ENCODE measurements at places on chromosomes 13 and 19.

GRCh38 chr13:36084131-36084530, 47.1 kb downstream of the DCLK1 start:
- no peak for DNase-seq

GRCh38 chr19:867855-868457, 8.5 kb downstream of the CFD start:
- DNase-seq = no peak

DNA sequence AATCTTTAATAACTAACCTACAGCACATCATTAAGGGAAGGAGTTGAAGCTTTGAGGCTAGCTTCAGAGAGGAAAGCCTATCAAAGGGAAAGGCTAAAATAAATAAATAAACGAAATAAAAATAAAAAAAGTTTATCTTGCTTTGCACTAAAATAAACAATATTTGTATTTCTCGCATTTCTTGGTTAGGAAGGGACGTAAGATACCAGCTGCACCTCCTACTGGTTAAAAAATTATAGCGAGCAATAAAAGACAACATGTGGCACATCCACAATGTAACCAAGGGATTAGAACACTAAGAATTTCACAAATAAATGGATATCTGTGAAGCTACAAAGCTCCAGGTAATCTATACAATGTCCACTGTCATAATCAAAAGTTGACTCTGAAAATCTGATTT, 194.5 kb downstream of the DACH1 start:
- no peak for DNase-seq

- DNase-seq = no peak
Observed at GRCh38 chr13:91405240-91405639, 6.8 kb downstream of the GPC5 start.

GRCh38 chr13:98947925-98948324, 29.9 kb downstream of the DOCK9 start:
- no peak for DNase-seq

- DNase-seq = no peak
Observed at GRCh38 chr13:43650882-43651281, 135.9 kb downstream of the ENOX1 start.

DNA sequence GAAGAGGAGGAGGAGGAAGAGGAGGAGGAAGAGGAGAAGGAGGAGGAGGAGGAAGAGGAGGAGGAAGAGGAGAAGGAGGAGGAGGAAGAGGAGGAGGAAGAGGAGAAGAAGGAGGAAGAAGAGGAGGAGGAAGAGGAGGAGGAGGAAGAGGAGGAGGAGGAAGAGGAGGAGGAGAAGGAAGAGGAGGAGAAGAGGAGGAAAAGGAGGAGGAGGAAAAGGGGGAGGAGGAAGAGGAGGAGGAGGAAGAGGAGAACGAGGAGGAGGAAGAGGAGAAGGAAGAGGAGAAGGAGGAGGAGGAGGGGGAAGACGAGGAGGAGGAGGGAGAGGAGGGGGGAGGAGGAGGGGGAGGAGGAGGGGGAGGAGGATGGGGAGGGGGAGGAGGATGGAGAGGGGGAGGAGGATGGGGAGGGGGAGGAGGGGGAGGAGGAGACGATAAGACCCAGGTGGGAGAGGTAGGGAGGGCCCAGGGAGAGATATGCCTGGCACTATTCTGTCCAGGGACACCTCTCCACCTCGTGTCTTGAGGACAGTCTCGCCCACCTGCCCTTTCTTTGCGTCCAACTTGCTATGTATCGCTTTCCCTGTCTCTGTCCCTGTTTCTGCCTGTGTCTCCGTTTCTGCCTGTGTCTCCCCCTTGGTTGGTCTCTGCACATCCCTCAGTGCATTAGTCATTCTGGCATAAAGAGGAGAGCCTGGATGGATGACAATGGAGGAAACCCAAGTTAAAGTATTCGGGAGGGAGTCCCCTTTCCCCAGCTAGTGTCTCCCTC, 7.1 kb upstream of the KLK5 start:
- no peak for DNase-seq

DNA sequence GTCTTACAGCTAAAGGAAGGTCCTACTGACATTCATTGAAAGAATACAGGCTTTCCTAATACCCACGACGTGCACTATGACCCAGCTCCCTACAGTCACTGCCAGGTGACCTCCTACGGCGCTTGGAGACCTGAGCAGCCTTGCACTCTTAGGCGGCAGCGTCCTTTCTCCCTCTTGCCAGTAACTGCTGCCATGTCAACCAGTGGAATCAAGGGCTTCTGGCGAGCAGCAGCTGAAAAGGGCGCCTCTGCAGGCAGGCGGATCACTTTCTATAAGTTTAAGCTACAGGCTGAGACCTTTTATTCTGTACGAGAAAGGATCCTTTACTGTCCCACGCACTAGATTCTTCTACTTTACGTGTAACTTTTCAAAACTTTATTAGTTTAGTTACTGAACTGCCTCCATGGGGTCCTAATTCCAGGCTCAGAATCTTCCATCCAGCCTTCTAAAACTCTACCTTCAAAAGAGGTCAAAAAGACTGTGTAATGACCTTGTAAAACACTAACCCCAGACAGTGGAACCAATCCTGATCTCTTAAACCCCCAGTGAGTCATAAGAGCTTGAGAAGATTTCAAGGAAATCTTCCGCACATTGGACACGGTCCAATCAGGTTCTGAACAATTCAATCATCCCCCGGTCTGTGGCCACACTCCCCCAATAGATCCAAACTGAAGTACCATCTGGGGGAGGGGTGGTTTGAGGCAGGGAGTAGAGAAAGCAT, 1.9 kb downstream of the KCTD12 start:
- peak; percentile 28 for DNase-seq

DNA sequence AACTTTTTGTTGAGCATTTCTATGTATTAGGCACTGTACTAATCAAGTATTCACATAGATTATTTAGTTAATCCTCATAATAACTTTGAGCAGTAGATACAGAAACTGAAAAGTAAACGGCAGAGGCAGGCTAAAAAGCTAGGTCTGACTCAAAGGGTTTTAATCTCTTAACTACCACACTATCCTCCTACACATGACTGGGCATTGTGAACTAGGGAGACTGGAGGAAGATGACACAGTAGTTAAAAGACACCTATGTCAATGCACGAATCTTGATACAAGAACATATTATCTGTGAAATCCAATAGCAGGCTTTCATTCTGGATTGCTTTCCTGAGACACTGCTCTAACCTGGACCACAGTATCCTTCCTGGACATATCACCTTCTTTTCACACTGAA, 36.3 kb downstream of the MICU2 start:
- DNase-seq = peak; percentile 21

GRCh38 chr13:78194904-78195639, 276.4 kb upstream of the EDNRB start:
- DNase-seq = no peak

DNA sequence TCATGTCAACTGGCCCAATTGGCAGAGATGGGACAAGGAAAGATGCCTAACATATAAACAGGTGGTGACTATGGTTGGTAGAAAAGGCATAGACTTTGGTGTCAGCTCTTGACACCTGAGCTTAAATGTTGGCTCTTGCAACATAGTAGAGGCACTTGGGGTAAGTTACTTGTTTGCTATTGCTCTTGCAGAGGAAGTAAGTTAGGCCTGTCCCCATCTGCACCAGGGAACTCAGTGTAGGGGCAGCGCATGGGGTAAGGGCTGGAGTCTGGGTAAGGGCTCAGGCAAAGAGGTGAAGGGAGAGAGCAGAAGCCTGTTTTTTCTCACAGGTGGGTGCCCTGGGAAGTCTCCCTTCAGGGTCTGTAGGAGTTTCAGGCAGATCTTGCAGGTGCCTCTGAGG, 27.6 kb downstream of the ERICH6B start:
- DNase-seq = no peak

DNA sequence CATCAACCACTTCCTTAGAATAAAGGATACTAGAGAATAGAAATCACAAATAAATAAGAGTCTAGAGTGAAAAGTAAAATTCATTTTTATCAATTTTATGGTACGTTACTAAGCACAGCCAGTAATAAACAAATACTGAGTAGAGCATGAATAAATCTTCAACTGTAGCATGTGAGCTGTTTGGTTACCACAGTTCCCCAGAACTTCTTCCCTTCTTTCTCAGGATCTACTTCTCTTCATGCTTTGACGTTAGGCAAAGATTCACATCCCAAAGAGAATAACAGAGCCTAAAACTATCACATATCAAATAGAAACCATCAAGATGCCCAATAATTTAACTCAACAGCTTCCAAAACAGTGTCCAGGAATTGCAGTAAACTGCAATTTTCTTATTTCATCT, 7.4 kb downstream of the RUBCNL start:
- DNase-seq = no peak

Data from activated CD4-positive, alpha-beta T cell treated with anti-CD3 and anti-CD28 coated beads, Interleukin-10, Interleukin-2, amounts not matched to agents 100 ng/mL and 50 ng/mL, durations not matched to agents 16 hours and 8 hours (primary cell).